Activated CD8-positive, alpha-beta T cell treated with anti-CD3 and anti-CD28 coated beads for 36 hours (primary cell): ENCODE measurements at places on chromosomes 5 and 9. TPM values are rescaled to one million over a fixed set of nuclear protein-coding genes. Genes with fewer than 3 reads are reported as not detected.

The EGFLAM gene
- not detected for total RNA-seq

The ZBED3 gene
- total RNA-seq: 6.8 TPM

The IFNA14 gene
- total RNA-seq: not detected

The GPR21 gene
- total RNA-seq: 0.45 TPM

The BTF3 gene
- 1,122 TPM for total RNA-seq

The IL13 gene
- 4.8 TPM for total RNA-seq

- peaks cover 10% of the 10 kb centered on the region for H3K27me3 ChIP-seq
Observed at GRCh38 chr5:55104036-55104772, 1.8 kb downstream of the GZMA start.

- H3K27me3 ChIP-seq: no peaks in the 10 kb centered on the region
- no peaks in the 10 kb centered on the region for H3K36me3 ChIP-seq
- no peak overlapping the region for H3K27ac ChIP-seq
- no peak for DNase-seq
Observed at GRCh38 chr5:167731951-167732350, 559.5 kb upstream of the WWC1 start.

DNA sequence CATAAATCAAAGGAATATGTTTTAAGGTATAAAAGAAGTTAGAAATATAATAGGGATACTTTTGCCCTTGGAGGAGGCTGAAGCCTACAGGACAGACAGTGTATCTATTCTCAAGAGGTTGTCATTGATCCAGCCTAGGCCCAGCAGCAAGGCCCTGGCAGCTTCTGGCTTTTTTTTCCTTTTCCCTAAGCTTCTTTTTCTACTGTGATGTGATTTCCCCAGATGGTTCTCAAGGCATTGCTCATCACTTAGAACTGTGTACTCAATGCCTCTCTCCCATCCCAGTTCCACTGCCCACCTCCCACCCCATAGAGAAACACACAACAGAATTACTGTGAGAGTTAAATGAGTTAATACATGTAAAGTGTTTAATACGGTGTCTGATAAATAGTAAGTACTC, 88.6 kb downstream of the SLC44A1 start:
- no peaks in the 10 kb centered on the region for H3K4me1 ChIP-seq
- no peak for DNase-seq
- H3K27ac ChIP-seq: no peak overlapping the region

- no peaks in the 10 kb centered on the region for H3K27me3 ChIP-seq
- H3K36me3 ChIP-seq: no peaks in the 10 kb centered on the region
- H3K4me3 ChIP-seq: no peak overlapping the region
- H3K4me1 ChIP-seq: peaks cover 35% of the 10 kb centered on the region
- no peak for DNase-seq
Observed at GRCh38 chr9:78214492-78214891, 21.4 kb upstream of the CEP78 start.

DNA sequence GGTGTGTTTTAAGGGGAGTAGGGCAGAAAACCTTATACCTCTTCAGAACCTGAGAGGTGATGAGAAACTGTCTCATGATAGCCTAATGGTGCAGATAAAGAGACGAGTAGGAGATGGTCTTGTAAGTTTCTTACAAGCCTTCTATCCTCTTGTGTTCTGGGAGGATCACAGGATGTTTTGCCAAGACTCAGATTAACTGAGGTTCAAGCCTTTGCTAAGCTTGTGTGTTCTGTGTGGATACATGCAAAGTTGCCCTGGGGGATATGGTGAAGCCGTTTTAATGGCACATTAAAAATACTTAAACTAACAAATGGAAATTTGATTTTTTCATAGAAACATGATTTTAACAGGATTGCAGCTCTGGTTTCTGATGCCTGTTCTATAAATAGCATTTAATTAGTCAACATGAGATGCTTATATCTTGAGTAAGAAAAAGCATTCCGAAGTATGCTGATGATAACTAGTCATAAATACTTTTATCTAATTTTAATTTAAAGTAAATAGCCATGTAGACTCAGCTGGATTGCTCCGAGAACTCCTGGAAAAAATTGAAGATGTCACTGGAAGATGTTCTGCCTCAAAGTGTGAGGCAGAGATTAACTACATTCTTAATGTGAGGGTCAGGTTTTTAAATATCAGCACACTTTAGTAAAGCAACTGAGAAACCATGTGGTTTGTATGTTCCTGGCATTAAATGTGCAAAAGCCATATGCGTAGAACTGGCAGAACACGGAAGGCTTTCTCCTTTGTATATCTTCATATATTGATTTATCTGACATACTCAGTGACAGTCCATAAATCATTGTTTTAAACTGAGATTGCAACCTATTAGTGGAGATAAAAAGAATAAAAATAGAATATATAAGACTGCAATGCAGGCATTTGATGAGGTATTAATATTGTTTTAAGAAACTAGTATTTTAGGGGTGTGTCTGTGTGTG, 53.7 kb downstream of the IPO11 start:
- DNase-seq: no peak
- H3K36me3 ChIP-seq: peaks cover 20% of the 10 kb centered on the region
- no peaks in the 10 kb centered on the region for H3K27me3 ChIP-seq
- H3K27ac ChIP-seq: no peak overlapping the region

GRCh38 chr5:33167541-33167940, 273.2 kb upstream of the TARS1 start:
- H3K27me3 ChIP-seq: no peaks in the 10 kb centered on the region
- H3K36me3 ChIP-seq: no peaks in the 10 kb centered on the region
- H3K4me3 ChIP-seq: no peak overlapping the region
- DNase-seq: no peak
- no peaks in the 10 kb centered on the region for H3K4me1 ChIP-seq
- no peak overlapping the region for H3K27ac ChIP-seq

DNA sequence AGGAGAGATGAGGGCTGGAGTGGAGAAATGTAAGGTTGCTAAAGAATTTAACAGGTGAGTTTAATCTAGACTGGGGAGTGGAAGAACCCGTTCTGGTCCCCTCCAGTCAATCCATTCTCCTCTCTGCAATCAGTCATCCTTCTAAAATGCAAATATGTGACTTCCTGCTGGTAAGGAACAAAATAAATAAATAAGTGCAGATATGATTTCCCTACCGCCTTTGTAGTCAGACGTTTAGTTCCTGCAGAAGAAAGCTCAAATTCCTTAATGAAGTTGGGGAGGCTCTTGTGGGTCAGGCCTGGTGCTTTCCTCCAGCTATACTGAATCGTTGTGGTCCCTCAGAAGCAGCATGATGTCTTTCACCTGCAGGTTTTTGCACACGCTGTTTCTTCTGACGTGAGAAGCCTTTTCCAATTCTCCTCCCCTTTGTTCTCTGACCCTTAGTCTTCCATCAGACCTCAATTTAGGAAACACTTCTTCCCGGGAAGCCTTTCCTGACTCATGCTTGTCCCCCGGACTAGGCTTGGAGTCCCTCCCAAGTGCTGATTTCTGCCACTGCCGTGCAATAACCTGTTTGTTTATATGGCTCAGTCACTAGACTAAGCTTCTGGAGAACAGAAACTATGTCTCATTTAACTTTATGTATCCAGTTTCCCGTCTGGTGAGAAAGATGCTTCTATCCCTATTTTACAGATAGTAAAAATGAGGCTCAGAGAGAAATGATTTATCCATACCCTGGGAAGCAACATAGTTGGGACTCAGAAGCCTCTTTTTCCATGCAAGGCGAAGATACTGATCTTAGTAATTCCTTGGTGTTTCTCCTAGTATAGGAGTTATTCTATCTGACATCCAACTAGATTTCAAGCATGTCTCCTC, 1.3 kb downstream of the ATP6V1G1 start:
- H3K4me3 ChIP-seq: peak overlapping the region; percentile 94
- peak overlapping the region; percentile 99 for H3K27ac ChIP-seq
- H3K36me3 ChIP-seq: peaks cover 40% of the 10 kb centered on the region
- peaks cover 46% of the 10 kb centered on the region for H3K4me1 ChIP-seq

GRCh38 chr5:126811515-126812198, 34.7 kb downstream of the LMNB1 start:
- no peak overlapping the region for H3K4me3 ChIP-seq
- peaks cover 30% of the 10 kb centered on the region for H3K4me1 ChIP-seq
- H3K36me3 ChIP-seq: peaks cover 58% of the 10 kb centered on the region
- H3K27ac ChIP-seq: peak overlapping the region; percentile 92
